ENCODE measurements at places on chromosomes 7 and 10.

DNA sequence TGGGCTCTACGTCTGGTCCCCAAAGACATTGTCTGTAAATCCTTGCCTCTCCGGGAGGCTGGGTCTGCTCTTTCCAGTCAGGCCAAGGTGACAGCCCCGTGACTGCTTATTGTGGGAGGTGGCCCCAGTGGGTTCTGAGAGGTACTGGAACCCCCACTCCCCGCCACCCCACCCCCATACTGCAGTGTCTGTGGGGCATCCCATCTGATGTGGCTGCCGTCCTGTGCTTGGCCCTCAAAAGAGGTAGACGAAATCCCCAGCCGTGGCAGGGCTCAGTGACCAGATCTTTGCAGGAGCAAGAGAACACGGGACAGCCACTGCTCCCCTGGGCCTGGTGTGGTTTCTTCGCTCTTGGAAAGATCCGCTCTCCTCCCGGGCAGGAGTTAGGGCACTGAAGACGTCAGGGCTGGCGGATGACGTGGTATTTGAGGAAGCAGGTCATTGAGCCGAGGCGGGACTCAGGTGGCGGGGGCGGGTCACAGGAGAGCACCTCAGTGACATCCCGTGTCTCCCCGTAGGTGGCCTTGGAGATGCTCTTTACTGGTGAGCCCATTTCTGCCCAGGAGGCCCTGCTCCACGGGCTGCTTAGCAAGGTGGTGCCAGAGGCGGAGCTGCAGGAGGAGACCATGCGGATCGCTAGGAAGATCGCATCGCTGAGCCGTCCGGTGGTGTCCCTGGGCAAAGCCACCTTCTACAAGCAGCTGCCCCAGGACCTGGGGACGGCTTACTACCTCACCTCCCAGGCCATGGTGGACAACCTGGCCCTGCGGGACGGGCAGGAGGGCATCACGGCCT lies 20.7 kb downstream of the ECHDC3 start:
- DNase-seq, result no peak

DNA sequence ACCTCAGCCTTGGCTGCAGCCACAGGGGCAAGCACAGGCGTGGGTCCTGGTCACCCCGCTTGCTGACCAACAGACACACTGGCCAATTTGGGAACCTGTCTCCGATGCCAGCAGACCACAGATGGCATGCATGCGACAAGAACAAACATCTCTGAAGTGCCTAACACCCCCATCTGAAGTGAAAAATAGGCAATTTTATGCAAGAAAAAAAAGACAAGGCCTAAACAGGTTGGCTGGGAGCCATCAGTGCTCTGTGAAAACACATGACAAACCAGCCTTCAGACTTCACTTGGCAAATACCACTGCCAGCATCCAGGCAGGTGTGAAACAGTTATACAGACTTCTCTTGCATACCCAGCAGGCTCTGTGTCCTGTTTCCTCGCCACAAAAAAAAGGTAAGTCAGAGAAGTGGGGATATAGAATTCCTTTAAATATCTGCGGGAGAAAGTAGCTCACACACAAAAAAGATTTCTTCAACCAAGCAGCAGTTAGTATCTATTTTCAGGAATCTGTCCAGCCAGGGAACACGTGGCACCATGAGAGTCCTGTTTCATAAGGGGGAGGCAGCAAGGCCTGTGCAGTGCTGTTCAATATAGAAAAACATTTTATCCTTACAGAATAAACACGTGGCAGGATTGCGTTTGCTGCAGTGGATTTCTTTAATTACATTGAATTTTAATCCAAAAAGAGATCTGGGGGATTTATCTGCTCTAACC lies 293.4 kb upstream of the MKLN1 start:
- DNase-seq, result no peak

DNA sequence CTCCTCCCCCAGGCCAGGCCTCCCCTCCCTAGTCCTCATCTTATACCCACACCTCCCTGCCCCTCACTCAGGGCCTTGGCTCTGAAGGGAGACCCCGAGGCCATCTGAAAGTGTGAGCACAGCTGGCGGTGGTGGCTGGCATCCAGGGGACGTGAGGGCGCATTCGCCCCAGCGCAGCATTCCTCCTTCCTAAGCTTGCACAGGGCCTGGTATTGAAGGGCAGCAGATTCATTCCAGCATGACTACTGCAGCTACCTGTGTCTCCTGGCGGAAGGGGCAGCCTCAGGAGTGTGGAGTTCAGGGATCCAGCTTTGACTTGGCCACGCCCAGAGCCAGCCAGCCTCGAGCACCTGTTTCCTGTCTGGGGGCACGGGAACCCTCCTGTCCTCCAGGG lies 72.6 kb downstream of the PARP12 start:
- DNase-seq, result no peak

GRCh38 chr10:63429281-63429680 lies 36.5 kb downstream of the JMJD1C start:
- no peak for DNase-seq

GRCh38 chr7:105210721-105211205 lies 178.0 kb downstream of the SRPK2 start:
- DNase-seq, result no peak

DNA sequence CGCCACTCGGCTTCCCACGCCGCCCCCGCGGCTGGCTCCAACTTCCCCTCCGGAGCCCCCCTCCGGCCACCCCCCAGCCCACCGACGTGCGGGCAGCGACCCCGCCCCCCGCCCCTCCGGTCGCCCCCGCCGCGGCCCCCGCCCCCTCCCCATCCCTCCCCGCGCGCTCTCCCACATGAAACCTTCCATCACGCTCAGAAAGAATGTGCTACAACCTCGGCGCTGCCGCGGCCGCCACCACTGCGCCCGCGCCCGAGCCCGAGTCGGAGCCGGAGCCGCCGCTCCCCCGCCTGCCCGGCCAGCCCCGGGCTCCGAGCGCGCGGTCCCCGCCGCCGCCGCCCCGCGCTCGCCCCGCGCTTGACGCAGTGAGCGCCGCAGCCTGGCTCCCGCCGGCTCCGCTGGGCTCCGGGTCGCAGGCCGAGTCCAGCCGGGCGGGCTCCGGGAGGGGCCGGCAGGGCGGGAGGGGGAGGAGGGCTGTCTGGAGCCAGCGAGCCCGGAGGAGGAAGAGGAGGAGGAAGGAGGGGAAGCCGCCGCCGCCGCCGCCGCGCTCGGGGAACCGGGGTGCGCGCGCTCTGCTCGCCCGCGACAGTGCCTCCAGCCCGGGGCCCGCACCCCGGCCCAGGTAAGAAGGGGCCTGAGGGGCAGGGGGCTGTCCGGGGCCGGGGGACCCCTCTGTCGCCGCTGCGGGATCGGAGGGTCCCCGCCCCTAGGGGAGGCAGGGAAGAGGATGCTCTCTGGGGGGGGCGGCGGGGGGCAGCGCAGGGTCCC lies 4.3 kb upstream of the ELFN1 start:
- DNase-seq, result no peak

DNA sequence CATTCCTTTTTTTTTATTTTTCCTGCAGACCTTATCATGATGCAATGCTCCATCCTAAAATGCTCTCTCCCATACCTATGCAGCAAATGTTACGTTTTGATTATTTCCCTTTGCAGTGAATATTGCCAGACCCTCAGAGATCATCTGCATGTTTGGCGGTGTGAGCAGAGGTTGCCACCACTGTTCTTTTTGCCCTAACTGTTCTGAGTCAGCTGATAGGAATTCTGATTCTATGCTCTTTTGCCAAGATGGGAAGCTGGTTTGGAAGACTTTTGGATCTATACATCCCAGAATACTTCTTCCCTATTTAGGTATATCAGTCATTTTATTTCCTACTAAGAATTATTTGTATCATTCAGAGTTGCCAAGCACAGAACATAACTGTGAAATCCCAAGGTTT lies 130.5 kb downstream of the KLF6 start:
- no peak for DNase-seq

DNA sequence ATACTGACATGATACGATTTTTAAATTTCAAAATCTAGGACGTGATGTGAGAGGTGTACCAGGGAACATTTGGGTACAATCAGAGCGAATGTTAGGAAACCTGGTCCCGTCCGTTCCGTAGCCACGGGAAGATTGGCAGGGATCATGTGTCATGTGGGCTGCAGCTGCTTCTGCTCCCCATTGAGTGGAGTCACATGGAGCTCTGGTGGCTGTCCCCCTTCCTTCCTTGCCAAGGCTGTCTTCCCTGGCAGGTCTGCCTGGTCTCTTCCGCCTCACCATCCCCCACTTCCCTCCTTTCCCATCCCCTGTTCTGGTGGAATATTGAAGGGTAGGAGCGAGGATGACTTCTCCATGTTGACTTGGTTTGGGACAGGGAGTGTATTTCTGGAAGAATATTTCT lies 33.8 kb upstream of the FAM180A start:
- no peak for DNase-seq

DNA sequence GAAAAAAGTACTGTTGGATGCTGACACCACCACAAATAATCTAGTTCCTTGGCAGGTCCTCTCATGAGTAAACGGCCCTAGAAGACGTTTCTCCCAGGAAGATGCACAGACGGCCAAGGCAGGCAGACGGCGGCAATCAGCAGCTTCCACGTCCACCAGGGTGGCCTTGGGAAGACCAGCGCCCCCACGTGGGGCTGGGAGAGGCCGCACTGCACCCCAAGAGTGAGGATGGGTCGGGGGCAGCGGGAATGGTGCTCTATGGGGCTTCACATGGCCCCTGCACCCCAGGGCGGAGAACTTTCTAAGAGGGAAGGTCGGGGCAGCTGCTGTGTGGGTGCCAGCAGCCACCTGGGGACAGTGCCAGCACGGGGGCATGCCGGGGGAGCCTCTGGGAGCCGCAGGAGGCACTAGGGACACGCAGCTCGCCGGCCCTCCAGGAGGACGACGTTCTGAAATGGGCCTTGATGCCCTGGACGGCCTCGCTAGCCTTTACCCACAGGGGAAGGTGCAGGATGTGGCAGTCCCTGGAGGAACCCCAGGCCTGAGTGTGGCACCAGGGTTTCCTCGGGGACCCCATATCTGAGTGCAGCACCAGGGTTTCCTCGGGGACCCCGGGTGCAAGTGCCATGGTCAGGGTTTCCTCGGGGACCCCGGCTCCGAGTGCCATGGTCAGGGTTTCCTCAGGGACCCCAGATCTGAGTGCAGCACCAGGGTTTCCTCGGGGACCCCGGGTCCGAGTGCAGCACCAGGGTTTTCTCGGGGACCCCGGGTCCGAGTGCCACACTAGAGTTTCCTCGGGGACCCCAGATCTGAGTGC lies 539.9 kb downstream of the DNAJB6 start:
- no peak for DNase-seq

DNA sequence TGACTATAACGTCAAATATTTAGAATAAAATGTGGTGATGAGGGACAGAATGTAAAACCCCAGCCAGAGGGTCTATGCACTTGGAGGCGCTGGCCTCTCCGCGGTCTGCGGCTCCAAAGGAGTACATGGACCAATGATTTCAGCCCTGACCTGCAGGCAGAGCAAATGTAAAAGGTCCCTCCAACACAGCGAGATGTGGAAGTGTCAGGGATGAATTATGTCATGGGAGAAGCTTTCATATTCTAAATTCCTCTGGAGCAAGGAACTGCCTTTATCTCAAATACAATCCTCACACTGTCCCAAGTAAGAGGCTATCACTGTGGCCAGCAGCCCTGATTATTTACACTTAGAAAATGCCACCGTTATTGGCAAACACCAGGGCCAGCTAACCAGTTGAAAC lies 139.4 kb downstream of the GFRA1 start:
- no peak for DNase-seq

DNA sequence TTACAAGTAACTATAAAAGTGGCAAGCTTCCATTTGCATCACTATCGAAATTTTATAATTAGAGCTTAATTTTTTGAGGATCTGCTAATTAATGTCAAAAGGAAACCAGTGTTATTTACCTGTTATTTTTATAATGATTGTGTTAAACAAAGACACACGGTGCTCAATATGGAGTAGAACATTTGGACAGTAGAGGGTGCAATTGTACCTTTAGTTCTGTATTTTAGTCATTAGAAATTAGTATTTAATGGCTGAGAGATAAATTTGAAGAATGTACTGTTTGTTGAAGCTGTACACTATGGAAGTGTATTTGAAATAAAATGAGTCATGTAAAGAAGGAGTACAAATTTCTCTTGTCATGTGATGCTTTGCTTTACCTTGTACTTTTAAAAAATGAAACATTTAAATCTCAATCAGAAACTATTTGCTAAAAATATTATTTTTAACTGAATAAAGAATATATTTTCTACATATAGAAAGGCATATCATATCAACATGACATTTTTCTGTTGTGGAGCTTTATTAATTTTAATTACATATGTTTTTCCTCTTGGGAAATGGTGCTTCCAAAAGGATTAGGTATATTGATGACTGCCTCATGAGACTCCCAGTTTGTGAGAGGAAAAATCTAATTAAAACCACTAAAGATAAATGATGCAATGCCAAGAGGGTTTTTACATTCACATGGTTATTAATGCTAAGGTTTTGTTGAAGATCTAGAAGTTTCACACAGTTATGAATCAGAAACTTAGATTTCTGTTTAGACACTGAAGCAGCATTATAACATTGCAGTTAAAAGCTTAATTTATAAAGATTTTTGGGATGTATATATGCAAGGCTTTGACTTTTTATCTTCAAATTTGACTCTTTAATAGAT lies 10.4 kb upstream of the PRKG1 start:
- no peak for DNase-seq

DNA sequence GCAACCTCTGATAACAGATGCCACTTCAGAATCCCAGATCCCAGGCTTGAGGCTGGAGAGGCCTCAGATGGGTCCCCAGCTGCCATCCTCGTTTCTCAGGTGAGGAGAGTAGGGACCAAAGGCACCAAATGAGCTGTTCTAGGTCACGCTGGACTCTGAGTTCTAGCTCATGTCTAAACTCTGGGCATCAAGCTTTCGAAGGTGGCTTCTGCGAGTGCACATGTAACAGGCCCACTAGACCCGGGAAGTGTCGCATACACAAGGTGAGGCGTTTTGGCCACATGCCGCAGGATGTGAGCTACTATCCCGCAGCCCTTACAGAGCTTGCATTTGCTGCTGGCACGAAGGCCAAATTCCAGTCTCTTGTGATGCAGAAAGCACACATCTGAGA lies 355.1 kb upstream of the SHH start:
- no peak for DNase-seq

DNA sequence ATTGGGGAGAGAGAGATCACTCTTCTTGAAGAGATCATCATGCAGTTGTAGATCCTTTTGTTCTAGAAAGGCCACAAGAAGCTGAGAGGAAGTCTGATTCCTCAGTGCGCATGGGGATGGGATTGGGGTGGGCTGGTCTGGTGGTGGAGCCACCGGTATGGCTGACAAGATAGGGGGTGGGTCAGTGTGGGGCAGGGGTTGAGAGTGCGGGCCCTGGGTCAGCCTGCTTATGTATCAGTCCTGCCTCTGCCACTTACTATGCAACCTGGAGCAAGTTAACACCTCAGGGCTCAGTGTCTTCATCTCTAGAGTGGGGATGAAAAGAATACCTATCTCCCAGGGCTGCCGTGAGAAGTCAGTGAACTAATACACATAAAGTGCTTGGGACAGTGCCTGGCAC lies 8.0 kb downstream of the SMARCD3 start:
- no peak for DNase-seq

- DNase-seq, result no peak
These were observed 265.0 kb downstream of the SORCS3 start for GRCh38 chr10:104906112-104906511.

DNA sequence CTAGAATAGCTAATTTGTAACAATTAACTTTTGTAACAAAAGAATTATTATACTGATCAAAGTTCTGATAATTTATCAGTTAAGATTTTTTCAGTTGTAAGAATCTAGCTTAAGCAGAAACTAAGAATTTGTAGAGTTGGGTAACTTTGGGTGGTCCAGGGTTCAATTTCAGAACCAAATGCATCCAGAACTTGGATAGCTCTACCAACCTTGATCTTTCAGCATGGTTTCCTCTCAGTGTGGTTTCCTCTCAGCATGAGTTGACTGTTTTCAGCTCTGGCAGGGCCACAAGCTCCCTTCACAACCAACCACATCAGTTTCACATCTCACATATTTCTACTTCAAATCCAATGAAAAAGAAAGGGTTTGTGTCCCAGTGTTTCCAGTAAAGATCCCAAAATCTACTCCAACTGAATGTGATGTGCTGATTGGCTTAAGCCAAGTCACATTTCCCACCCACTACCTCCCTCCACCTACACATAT lies 3.3 kb upstream of the FAS start:
- no peak for DNase-seq

Measured in stimulated activated CD8-positive, alpha-beta memory T cell treated with anti-CD3 and anti-CD28 coated beads, Interleukin-7, amount 100 ng/mL, for 1 hour (primary cell).